ENCODE measurements at places on chromosomes 3 and 15. TPM values are rescaled to one million over a fixed set of nuclear protein-coding genes. Genes with fewer than 3 reads are reported as not detected.

DNA sequence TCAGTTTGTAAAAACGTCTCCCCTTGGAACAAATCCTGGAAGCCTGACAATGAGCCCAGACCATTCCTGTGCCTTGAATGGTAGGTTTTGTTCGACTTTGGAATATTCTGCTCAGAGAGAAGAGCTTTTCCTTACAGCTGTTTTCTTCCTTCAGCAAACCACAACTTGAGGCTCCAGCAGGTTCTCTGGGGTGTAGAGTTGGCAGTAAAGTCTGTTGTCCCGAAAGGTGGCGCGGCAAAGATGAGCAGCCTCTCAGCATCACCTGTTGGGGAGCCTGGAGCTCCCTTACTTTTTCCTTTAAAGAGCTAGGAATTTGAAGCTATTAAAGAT lies 65.4 kb downstream of the BOC start:
- no peak for DNase-seq

DNA sequence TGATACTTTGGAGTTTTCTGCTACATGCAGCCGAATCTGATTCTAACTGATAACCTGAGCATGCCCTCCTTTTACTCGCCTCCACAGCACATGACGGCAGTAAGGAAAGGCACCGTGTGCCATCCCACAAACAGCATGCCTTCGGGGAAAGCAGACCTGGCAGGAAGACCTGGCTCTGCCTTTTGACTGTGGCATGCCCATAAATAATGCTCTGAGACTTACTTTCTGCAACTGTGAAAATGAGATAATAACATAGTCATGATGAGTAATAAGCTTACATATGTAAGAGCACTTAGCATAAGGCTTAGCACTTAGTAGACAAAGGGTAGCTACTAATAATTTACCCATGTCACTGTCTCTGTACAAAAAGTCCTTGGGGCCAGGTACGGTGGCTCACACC lies 32.9 kb downstream of the MTHFS start:
- no peak for DNase-seq

DNA sequence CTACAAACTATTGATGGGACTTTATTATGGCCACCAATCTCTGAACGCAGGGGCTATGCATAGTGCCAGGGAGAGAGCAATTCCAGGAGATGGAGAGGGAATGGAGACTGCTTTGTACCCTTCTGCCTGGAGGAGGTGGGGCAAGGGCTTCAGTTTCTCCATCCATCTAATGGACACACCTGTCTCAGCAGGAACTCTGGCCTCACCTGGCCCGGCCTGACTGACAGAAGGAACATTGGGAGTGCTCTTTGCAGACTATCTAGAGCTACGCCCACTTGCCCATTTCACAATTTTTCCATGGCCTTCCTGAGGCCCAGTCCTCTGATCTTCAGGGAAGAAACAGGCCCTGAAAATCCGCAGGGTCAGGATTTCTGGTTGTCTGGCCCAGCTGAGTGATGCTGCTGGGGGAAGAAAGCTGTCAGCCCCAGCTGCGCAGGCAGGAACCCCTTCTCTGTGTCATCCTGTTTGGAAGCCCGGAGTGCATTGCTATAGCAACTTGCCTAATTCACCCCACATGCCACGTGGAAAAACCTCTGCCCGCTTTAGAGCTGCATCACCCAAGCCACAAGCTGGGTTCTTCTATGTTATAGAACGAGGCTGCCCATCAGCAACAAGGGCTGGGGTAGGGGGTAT lies 6.4 kb downstream of the ITGA11 start:
- no peak for DNase-seq

- DNase-seq, result no peak
These were observed 348.3 kb downstream of the CGGBP1 start for GRCh38 chr3:87710511-87710910.

DNA sequence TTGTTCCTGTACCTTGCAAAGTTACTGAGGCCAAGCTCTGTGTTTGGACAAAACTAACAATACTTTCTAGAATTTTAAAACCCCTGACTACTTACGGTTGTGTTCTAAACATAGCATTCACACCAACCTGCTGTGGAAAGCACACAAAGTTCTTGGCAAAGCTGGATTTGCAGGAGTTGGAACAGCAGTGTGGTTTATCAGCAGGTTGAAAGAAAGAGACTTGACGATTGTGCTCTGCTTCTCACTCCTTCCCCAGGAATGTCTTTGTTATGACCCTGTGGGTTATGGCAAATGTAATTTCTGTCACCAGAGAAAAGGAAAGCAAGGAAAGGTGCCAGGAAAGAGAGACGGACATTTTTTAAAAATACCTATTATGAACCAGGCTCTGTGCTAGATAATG lies 165.5 kb upstream of the TGFBR2 start:
- DNase-seq, result no peak

DNA sequence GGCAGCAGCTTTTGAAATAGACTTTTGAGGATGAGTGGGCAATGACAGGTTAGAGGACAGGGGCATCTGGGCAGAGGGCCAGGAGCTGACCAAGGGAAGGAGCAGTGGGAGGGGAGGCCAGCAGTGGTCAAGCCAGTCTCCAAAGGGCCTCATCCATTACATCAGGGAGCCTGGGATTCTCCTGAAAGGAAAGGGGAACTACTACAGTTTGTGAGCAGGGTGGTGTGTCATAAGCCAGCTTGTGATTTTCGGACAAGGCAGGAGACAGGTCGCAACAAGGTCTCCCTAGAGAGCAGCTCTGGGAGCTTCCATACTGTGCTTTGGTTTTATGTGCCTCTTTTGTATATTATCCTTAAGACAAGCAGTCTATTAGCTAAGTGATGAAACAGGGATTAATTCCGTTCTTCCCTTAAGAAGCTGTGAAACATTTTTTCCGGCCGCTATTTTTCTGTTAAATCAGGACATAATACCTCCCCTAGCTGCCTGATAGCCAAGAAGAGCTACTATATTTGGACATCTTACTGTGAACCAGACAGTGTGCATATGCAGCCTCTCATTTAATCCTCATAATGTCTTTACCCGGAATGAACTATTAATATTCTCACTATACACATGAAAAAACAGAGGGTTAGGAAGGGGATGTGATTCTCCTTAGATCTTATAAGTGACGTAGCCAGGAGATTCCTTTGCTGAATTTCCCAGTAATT lies 46.4 kb downstream of the C2CD4B start:
- DNase-seq, result no peak

DNA sequence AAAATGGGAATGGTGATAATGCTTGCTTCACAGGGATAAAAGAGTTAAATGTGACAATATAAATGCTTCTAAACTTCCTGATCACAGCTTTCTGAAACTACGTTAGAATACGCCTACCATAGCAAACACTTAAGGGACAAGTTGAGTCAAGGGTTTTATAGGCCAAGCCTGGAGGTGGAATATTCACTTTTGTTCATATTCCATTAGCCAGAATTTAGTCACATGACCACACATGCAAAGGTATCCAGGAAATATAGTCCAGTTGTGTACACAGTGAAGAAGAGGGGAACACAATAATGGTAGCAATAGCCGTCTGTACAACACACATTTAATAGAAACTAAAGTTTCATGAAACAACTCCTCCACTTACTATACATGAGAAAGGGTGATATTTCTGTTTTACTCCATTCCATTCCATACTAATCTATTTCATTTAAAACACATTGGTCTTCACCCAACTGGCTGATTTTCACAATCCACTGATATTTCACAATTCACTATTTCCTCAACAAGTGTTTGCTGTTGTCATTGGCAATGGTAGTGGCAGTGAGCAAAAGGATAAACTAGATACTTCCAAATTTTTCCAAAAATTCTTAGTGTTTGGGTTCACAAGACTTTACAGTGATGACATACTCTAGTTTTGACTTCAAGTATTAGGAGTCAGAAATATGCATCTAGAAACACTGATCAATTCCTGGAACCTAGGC lies 270.9 kb downstream of the ERC2 start:
- DNase-seq, result no peak

DNA sequence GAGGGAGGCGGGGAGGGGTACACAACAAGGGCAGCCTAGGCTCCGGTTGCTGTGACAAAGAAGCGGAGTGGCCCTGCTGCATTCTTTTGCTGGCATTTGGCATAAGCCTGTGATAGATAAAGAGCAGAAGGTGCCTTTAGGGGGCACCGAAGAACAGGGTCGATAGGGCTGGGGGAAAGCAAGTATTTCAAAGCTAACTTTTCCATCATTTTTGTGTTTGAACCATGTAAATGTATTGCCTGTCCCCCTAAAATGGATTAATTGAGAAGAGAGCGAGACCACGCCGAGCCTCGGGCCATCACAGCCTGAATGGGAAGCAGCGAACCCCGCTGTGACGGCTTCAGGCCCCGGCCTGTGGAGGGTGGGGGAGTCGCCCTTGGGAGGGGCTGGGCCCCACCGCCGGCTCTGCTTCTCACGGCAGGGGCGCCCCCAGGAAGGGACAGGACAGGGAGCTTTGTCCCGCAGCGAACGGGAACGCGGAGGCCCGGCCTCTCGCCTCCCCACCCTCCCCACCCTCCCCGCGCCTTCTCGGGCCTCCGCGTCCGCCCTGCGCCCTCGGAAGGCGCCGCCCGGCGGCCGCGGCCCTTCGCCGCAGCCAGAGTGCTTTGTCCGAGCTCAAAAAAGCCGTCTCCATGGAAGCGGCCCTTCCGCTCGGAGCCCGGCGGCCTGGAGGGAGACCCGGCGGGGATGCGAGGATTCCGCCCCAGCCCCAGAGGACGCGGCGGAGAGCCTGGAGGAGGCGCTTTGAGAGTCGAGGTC lies 32.4 kb upstream of the ALDH1L1 start:
- no peak for DNase-seq

GRCh38 chr3:46206282-46207015 lies 1.7 kb downstream of the CCR1 start:
- DNase-seq, result no peak

DNA sequence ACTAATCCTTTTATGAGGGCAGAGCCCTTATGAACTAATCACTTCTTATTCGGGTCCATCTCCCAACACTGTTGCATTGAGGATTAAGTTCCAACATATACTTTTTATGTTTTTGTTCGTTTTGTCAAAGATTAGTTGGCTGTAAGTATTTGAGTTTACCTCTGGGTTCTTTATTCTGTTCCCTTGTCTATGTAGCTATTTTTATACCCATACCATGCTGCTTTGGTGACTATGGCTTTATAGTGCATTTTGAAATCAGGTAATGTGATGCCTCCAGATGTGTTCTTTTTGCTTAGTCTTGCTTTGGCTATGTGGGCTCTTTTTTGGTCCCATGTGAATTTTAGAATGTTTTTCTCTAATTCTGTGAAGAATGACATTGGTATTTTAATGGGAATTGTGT lies 166.4 kb upstream of the KCNMB2 start:
- no peak for DNase-seq

GRCh38 chr3:23762214-23762613 lies 43.5 kb upstream of the UBE2E1 start:
- DNase-seq, result no peak

DNA sequence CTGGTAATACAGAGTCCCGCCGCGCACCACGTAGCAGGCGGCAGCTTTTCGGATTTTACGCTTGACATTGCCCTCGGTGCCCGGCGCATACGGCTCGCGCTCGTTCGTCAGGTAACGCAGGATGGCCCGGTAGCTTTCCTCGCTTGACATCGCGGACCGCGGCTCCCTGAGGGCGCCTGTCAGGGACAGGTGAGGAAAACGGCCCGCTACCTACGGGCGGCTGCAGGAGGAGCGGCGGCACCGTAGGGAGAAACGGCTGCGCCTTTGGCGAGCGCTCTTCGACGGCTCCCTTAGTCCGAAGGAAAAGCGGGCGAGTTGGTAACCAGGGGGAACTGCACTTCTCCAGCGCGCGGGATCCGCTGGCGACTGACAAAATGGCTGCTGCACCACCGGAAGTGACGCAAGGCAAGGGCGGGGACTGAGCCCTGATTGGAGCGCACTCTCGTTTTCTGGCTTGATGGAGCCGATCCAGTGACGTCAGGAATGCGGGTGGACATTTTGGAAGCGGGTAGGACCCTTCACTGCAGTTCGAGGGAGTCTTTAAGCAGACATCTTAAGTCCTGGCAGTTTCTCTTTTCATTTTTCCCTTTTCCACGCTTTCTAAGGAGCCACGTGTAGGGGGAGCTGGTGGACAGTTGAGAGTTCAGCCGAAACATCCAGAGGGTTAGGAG lies at the start of gene ZBTB11:
Gene ZBTB11 (minus strand): TSS at position 368 of the 671 bp plus-strand sequence. CDS start 218 bp downstream, at position 150.
- peak; percentile 99 for DNase-seq

GRCh38 chr15:85458764-85459163 lies 78.4 kb downstream of the AKAP13 start:
- no peak for DNase-seq

The CPNE9 gene
- not detected for total RNA-seq

The DAZL gene
- not detected for total RNA-seq

The SUSD5 gene
- 0.05 TPM for total RNA-seq

The TEX55 gene
- not detected for total RNA-seq
